NCI-H1105 treated with DMSO at 0.1 percent for 48 hours (cell line): ENCODE measurements at places on chromosomes 6 and 20.

DNA sequence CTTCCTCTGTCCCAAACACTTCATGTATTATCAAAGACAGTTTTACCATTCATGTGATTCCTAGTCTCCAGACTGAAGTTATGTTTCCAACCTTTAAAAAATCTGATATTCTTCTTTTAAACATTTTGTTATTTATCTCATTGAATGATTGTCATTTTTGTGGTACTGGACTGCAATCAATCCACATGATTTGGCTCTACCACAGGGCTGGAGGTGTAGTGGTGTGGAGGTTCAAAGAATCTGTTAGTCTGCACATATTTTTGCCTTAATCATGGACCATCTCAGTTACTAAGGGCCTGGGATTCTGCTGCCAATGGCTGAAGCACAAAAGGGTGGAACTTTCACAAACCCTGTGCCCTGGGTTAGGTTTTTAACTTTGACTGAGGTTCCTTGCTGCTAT, 164.1 kb upstream of the JAG1 start:
- DNase-seq = no peak

DNA sequence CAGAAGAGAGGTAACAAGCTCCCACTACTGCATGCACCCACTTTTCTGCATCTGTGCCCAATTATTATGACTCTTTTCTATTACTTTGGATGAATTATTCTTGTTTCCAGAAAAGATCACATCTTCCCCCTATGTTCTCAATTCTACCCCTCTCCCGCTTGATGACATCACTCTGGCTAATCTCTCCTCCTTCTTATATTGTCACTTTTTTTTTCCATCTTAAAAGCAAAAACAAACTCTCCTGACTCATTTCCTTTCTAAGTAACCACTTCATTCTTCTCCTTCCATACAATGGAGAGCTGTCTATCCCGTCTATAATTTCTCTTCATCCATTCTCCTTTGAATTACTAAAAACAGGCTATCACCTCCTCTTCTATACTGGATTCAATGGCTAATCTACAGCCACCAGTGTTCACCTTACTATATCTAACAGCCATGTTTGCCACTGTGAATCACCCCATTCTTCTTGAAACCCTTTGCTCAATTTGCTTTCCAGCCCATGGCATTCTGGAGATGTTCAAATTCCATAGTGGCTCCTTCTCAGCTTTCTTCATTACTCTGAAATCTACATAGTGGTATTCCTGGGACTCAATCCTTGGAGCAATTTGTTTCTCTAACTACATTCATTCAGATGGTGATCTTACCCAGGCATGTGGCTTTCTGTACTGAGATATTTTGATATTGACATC, 378.4 kb downstream of the ARHGAP18 start:
- no peak for DNase-seq

DNA sequence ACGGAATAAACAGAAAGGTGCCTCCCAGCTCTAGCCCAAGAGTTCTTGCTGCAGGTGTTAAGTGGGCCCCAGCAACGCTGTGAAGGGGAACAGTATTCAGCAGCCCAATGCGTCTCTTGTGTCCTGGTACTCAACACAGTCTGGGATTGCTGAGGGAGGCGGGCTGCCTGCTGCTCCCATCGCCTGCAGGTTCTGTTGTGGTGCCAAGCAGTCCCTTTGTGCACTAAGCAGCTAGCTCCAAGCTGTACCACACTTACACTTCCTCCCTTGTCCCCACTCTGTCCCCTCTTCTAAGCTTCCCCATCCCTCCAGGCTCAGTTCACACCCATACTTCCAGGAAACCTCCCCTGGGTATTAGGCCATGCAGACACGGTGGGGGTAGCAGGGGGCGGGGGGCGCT, 92.7 kb downstream of the AGPAT4 start:
- DNase-seq = no peak

- DNase-seq = no peak
Measured at GRCh38 chr6:166541876-166542579, 44.5 kb downstream of the RAMACL start.

- DNase-seq = no peak
Measured at GRCh38 chr6:128024969-128025368, 124.1 kb upstream of the THEMIS start.

- DNase-seq = no peak
Measured at GRCh38 chr6:37635319-37635718, 62.4 kb downstream of the MDGA1 start.
